ENCODE measurements at places on chromosomes 1 and 21.
A peak's percentile ranks its signal among the peaks of the same experiment; 100 is the strongest.

- DNase-seq: no peak
Measured at GRCh38 chr1:166703141-166703540, 136.1 kb upstream of the POGK start.

DNA sequence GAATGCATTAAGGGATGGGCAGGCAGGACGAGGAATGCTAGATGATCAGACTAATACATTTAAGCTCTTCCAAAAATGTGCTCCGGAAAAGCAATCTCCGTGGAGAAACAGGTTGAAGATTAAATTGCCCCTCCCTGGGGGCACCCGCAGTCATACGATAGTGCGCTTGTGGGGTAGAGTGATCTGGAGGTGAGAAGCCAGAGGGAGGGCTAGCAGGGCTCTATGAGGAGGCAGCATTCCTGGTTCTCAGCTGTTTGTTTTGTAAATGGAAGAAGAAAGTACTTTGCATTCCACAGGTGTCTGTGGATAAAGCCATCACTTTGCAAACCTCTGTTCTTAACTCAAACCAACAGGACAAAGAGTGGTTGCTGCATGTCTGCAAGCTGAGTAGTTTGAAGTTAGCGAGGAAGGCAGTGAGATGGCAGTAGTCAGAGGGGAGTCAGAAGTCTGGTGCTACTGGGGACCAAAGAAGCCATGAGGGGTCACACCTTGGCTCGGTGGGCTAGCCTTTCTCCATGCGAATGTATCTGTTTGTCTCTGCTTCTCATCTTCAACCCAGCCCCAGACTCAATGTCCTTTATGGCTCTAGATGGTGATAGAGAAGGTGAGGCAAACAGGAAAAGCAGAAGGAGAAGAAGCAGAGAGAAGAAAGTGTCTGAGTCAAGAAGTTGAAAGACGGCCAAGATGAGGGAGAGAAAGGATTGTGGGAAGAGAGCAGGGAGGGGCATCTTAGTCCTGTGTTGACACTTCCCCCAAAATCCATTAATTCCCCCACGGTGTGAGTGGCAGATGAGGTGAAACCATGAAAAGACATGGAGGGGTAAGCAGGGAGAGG, 65.2 kb upstream of the GJA8 start:
- no peak for DNase-seq

GRCh38 chr1:174190691-174191199, 31.4 kb downstream of the RABGAP1L start:
- no peak for DNase-seq

DNA sequence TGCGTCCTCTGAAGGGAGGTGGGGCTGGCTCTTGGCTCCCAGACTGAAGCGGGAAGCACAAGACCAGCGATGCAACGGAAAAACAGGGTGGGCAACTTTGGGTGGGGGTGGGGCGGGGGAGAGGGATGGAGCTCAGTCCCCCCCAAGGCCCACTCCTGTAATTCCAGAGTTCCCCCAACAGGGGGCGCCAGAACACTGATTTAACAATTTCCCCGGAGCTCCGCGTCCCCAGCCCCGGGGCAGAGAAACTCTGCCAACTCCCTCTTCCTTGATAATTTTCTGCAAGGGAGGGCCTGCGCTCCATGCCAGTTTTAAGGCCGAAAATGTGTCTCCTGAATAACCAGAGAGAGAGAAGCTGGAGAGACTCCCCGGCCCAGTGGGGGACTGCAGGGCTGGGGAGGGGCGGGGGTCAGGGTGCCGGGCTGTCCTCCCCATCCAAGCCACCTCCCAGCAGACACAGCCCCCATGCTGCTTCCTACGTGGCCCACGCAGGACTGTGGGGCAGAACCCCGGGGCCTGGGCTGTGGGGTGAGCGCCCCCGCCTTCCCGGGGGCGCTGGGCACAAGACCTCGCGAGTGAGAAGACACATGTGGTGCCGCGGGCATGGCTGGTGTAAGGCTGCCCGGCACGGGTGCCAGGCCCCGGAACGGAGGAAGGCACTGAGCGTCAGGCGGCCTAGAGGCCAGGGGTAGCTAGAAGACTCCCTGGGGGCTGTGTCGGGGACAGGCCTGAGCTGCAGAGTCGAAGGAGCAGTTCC, 51.4 kb downstream of the KIF21B start:
- peak; percentile 86 for DNase-seq

DNA sequence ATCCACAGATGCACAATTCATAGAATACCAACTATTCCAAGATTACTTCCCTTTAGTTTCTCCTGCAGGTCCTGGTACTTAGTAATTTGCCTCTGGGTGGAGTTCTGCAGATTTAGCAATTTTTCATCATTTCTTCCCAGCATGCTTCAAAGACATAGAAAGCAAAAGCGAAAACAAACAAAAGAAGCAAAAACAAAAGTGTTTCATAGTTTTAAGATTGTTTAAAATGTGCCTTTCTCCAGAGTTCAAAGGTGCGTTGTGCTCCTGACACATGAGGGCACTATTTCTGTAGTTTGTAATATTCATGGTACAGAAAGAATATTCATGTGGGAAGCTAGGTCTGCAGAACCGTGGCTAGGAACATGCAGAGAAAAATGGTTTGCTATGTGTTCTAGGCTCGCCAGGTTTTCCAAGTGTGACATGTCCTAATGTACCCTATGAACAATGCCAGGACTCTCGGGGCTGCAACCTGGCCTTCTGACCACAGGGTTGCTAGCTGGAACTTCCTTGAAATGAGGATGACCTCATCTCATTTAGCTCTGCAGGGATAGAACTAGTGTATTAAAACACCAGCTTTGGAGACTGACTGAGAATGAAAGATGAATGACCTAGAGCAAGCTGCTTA, 30.0 kb upstream of the RCSD1 start:
- DNase-seq: peak; percentile 54

All from AG08395 (cell line).